ENCODE measurements at places on chromosomes 12 and 14.

- no peak for DNase-seq
Observed at GRCh38 chr12:57983146-57983857, 41.9 kb downstream of the ATP23 start.

DNA sequence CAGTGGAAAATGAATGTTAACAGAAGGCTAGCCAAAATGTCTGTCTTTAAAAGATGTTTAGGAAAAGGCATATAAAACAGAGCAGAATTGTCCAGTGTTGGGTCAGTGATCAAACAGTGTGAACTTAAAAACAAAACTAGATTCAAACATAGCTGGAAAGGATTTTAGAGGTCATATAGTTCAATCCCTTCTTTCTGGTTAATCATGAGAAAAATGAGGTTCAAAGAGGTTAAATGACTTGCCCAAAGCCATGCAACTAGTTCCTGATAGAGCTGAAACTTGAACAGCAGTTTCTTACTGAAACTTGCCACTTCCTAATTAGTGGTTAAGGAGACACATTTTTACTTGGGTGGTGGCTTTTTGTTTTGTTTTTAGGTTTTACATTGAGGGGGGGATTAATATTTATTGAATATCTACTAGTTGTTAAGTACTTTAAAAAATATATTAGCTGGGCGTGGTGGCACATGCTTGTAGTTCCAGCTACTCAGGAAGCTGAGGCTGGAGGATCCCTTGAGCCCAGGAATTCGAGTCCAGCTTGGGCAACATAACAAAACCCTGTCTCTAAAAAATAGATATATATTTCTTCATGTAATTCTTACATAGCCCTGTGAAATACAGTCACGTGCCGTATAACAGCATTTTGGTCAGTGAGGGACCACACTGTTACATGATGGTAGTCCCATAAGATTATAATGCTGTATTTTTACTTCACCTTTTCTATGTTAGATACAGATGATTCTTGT, 20.4 kb downstream of the ACVR1B start:
- no peak for DNase-seq

DNA sequence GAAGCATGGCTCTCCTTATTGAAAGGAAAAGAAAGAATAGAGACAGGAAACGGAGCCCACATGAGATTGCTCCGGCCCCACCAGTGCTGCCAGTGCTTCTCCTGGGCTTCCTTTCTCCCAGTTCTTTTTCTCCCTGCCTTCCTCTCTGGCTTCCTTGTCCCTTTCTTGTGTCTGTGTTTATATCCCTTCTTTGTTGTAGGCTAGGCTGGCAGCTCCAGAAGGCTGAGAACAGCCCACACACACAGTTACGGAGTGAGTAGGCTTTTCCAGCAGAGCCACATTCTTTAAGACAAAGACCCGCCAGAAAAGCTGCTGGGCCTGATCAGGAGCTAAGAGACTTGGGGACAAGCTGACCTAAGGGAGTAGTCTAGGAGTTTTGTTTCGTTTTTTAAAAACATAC, 13.0 kb downstream of the CIPC start:
- no peak for DNase-seq

DNA sequence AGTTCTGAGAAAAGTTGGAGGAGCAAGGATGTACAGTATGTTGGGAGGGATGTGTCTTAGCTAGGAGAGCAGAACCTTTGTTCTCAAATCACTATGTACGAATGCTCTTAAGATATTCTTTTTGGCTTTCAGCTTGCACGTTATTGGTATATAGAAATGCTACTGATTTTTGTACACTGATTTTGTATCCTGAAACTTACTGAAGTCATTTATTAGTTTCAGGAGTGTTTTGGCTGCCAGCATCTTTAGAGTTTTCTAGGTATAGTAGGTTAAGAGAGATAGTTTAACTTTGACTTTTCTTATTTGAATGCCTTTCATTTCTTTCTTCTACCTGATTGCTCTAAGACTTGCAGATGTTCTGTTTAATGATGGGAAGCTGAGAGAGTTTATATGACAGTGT, 442.8 kb upstream of the FBXO33 start:
- no peak for DNase-seq

GRCh38 chr12:47901063-47901717, 3.6 kb downstream of the VDR start:
- no peak for DNase-seq

- peak; percentile 44 for DNase-seq
Observed at GRCh38 chr12:3869865-3870264, 3.3 kb downstream of the PARP11 start.

DNA sequence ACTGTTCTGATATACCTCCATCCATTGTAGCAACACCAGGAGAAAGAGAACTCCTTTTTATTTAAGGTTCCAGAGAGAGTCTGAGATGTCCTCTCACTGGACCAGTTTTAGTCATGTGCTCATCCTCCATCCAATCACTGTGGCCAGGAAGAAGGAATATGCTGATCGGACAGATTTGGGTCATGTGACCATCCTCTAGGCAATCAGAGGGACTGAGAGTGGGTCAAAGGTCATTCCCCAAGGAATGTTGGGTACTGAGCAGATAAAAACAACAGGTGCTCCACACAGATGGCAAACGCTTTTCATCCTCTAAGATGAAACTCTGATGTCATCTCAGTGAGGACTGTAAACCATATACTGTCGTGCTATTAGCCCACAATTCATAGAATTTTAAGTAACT, 28.8 kb upstream of the RPH3A start:
- no peak for DNase-seq

All from KG1 (cell line).